ENCODE measurements at places on chromosomes 1 and 21.

GRCh38 chr1:32878183-32878582, 7.5 kb upstream of the FNDC5 start:
- peak; percentile 20 for DNase-seq

GRCh38 chr21:45698493-45699184, 55.1 kb downstream of the PCBP3 start:
- no peak for DNase-seq

- DNase-seq = no peak
Observed at GRCh38 chr1:82836213-82836972, 1035.7 kb downstream of the ADGRL2 start.

DNA sequence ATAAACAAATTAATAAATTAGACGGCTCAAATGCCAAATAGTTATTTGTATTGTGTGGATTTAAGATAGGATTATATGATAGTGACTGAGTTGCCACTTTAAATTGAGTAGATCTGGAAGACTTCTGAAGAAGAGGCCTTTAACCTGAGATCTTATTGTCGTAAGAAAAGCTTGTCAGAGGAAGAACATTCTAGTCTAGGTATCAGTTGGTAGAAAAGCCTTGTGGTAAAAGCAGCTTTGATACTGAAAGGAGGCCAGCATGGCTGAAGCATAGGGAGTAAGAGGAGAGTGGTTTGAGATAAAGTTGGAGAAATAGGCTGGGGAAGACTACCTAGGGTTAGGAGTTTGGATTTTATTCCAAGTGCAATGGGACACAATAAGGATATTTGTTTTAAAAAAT, 29.1 kb downstream of the SLC30A7 start:
- DNase-seq = no peak

- DNase-seq = no peak
Observed at GRCh38 chr1:194047921-194048320, 861.5 kb upstream of the B3GALT2 start.
